ENCODE measurements at places on chromosomes 4 and X.

GRCh38 chr4:6463311-6464289 is 8.8 kb downstream of the PPP2R2C start:
- no peak for DNase-seq

DNA sequence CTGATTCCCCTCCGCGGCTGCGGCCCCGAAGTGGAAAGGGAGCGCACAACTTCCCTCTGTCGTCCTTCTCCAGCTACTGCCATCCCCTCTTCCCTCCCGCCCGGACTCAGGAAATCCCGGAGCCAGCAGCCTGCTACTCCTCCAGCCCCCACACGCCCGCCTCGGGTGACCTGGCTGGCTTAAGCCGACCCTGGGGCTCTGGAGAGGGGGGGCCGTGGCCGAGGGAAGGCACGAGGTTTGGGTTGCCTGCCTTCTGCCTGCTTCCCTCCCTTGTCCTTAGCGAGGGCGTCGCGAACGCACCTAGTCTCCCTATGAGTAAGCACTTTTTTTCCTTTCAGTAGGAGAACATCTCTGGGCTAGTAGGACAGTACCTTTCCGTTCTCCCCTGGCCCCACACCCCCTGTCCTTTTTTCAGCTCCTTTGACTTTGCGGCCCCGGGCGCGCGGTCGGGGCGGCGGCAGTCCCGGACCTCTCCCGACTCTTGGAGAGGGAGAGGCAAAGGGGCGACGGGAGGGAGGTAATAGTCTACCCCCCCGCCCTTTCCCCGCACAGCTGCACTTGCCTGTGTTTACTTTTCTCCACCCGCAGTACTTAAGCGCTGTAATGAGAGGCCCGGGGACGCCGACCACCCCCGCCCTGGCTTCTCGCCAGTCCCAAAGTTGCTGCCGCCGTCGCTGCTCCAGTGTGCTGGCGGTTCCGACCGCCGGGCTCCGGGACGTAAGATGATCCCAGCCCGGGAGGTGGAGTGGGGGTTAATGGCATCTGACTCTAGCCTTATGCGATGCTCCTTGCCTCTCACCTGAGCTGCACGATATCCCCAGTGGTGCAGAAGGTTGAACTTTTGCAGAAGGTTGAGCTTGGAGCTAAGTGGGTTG is 868 bp downstream of the PLS3 start:
- DNase-seq, result no peak

DNA sequence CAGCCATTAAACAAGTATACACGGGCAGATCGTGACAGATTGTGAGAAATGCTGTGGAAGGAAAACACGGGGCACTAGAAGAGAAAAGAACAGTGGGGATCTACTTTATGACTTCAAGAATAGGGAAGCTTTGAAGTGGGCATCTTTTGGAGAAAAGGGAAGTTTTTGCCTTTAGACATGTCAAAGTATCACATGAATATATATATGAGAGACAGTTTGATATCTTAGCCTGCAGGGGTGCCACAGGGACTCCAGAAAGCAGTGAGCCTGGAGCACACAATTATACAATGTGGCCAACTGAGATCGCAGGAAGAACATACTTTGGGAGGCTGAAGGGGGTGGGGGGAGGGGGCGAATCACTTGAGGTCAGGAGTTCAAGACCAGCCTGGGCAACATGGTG is 35.7 kb downstream of the RELL1 start:
- DNase-seq, result no peak

- DNase-seq, result no peak
Measured at GRCh38 chr4:98657531-98658286, 702 bp downstream of the TSPAN5 start.

DNA sequence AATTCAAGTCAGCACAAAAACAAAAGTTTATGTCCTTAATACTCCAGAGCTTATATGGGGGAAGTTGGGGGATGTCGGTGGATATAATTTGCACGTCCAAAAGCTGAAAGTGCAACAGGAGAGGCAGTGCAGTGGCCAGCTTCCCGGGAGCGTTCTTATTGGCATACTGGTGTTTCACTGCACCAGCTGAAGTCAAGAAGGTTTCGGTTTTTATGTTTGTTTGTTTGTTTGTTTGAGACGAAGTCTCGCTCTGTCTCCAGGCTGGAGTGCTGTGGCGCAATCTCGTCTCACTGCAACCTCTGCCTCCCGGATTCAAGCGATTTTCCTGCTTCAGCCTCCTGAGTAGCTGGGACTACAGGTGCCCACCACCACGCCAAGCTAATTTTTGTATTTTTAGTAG is 28.6 kb upstream of the TLR3 start:
- DNase-seq, result no peak

DNA sequence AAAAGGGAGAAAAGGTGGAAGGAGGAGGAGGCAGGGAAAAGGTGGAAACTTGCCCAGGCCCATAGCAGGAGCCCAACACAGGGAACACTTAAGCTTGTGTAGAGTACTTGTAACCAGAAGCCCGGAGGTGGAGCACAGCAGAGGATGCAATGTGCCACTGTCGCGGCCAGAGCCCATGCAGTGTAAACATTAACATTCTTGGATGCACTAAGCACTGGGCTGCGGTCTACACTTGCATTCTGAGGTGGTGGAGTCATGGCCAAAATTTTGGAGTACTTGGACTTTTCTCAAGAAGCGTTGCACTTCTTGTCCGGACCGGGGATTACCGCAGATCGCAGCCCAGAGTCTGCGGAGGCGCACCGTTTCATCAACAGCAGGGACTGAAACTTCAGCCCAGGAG is 4.5 kb upstream of the RHOXF1 start:
- no peak for DNase-seq

DNA sequence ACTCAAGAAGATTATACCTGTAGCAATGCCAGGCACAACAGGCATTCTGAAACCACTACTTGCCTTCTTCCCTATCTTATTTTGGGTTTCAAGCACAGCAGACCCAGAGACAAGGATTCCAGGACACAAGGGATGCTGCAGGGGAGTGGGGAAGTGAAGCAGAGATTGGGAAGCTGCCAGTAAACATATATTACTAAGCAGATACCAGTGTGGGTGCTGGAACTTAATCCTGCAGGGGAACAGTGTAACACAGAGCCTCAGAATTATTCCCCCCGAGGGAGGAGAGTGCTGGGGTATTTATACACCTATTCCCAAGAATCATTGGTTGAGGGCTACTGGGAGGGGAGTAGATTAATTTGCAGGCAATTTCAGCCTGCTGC is 33.3 kb upstream of the MAML3 start:
- no peak for DNase-seq

DNA sequence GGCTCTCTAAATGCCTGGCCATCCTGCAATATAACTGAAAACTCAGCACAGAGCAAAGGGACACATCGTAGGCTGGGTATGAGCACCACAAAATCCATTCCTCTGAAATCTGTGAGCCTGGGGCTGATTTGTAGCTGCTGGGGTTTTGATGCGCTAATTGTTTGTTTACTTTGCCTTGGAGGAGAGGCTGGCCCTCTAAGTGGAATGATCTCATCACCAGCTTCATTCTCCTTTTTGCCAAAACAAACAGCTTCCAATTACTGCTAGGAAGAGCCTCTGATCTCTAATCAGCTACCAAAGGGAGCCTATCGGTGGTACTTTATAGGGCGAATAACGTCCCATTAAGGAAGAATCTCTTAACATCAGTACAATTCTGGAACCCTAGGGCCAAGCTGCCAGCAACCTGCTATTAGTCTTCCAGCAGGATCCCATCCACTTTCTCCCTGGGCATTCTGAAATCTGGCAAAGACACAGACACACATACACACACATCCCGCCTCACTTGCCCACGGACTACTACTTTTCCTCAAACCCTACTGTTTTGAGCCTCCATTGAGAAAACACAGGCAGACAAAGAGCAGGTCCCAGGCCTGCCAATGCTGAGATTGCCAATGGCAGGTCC is 5.8 kb downstream of the ANOS1 start:
- no peak for DNase-seq

GRCh38 chrX:56564921-56565840 is 1.8 kb downstream of the UBQLN2 start:
- no peak for DNase-seq

DNA sequence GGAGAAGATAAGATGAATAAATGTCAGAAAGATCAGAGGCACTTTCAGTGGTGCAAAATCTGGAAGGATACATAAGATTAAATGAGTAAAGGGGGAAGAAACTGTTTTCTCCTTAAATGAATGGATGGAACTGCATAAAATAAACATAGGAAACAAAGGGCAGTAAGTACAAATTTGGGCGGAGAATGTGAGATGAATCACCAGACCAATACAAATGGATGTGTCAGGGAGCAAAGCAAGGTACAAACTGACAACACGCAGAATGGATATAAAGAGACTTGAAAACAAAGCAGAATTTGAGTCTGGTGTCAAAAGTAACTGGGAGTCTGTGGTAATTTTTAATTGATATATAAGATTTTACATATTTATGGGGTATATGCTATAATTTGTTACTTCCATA is 175.3 kb upstream of the PCDH18 start:
- DNase-seq, result no peak

DNA sequence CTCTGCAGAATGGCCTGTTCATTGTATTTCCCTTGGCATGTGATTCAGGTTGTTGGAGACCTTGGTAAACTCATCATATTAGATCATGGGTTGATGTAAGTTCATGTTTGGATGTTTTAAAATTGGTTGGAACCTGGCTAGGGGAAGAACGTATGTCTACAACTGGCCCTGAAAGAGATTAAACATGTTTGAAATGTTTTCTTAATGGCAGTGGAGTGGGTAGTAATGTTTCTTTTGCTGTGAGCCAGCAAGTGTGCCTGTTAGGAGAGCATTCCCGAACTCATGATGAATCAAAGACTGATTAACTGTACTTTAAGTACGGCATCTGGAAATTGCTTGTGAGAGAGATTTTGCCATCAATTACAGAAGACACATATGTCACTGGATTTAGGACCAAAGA is 44.5 kb upstream of the SLC4A4 start:
- no peak for DNase-seq

- DNase-seq, result no peak
Measured at GRCh38 chr4:186845137-186845842, 121.6 kb upstream of the FAT1 start.

- DNase-seq, result no peak
Measured at GRCh38 chr4:122602277-122603142, 18.4 kb downstream of the IL21 start.

DNA sequence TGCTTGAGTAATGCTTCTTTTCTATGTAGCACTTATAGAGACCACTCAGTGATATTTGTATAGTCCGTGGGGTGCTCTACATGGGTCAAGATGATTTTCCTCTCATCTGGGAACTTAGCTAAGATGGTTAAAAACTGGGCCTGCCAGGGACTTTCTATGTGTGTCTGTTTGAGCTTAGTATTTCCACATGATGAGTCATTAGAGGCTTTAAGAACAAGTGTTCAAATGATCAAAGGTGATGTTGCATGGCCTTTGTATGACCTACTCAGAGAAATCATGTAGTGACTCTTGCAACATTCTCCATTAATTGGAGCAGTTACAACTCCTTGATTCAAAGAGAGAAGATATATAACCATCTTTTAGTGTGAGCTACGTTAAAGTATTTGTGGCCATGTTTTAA is 1480.5 kb upstream of the IGFBP7 start:
- DNase-seq, result no peak

DNA sequence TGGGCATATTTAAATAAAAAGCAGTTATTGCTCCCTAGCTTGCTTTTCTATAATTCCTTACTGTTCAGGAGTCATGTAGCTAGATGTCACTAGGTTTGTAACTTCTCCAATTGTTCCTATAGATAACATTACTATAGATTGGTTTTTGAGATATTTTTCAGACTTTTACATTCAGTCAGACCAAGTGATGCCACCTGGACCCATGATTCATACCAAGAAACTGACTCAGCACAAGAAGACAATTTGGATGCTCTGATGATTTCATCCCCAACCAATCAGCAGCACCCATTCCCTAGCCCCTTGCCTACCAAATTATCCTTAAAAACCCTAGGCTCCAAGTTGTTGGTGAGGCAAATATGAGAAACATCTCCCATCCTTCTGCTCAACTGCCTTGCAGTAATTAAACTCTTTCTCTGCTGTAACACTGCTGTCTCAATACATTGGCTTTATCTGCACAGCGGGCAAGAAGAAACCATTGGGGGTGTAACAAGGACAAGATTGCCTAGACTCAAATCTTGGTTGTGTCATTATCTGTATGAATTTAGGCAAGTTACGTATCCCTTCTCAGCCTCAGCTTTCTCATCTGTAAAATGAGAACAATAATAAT is 11.8 kb upstream of the NEIL3 start:
- DNase-seq, result no peak

DNA sequence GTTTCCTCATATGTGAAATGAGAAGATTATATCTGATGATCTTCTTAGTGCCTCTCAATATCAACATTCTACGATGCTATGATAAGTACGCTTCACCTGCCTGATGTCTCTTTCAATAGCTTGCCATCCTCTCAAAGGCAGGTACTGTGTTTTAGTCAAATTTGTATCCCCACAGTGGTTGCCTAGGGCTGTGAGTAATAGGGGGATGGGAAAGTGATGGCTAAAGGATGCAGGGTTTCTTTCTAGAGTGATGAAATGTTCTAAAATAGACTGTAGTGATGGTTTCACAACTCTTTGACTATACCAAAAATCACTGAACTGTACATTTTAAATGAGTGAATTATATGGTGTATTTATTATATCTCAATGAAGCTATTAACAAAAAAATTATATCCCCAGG is 142.8 kb downstream of the HS6ST2 start:
- DNase-seq, result no peak

DNA sequence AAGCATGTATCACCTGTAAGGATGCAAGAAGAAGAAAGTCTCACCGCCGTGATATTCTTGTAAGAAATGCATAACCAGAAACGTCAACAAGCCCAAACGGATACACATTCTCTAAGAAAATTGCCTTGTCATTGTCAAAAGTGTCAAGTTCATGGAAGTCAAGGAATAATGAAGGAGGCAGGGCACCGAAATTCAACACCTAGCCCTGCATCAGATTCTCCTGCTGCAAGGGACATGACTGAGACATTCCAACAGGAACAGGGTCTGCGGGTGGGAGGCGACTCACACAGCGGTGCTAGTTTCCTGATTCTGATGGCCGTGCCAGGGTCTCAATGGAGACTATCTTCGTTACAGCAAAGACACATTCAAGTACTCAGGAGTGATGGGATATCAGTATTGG is 26.7 kb downstream of the IRF2 start:
- DNase-seq, result no peak

GRCh38 chrX:39764441-39764914 is 333.3 kb downstream of the BCOR start:
- DNase-seq, result no peak

DNA sequence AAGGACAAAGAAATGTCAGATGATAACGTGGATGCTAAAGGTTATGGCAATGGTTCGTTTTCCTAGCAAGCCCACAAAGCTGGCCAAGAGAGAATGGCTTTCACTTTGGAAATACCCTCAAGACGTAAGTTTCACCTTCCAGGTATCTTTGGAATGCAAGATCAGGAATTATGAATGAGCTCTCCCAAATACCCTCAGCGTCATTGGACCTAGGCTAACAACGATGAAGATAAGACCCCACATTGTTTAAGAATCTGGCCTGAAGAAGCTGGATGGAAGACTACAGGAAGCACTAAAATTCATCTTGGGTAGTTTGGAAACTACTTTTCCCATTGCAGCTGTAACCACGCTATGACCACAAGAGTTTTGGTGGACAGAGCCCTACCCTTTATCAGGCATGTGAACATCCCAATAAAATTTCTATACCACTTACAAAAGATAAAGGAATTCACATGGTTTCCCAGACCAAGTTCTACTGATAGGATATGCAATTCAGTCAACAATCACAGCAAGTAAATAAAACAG is 111.9 kb downstream of the KDR start:
- DNase-seq, result no peak
